Dermis blood vessel endothelial cell (primary cell): ENCODE measurements at places on chromosomes 5 and 9.

- no peak for DNase-seq
Measured at GRCh38 chr5:27639005-27639612, 600.7 kb upstream of the CDH9 start.

DNA sequence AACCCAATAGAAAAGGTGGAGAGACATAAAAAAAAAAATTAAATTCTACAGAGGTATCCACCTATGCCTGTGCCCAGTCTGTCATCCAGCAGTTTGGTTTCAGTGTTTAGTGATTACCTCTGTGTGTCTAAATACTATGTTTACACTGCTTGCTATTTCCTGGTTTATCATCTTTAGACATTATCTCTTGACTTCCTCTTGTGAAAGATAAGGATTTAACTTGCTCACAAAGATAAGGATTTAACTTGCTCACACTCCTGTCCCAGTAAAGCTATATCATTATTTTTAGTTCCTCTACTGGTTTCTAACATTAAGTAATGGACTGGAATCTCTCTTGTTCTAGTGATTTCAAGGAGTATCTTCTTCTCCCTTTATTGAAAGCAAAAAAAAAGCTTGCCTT lies 53.9 kb upstream of the ZFR start:
- no peak for DNase-seq

GRCh38 chr9:104750185-104750767 lies 2.8 kb downstream of the NIPSNAP3A start:
- no peak for DNase-seq

- DNase-seq, result no peak
Measured at GRCh38 chr5:42962124-42962523, 78.0 kb downstream of the ANXA2R start.

DNA sequence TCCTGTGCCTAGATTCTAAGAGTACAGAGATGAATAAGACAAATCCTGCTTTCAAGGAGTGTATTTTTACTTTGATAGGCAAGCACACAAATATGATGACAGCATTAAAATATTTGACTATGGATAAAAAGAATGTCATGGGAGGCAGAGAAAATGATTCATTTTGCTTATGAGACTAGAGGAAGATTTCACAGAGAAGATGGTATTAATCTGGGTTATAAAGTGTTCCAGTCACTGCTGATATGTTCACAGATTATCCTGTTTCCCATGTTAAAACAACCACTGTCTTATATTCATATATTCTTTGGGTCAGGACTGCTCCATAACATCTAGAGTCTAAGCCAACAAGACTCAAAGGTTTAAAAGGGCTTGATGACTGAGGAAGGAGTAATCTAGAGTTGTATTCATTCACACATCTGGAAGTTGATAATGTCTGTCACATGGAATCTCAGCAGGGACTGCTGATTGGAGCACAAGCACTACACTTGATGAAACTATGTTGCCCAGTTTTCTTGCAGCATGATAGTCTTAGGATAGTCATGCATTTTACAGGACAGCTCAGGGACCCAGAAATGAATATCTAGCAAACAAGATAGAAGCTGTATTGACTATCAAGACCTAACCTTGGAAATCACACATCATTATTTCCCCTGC lies 79.3 kb downstream of the STARD4 start:
- no peak for DNase-seq

DNA sequence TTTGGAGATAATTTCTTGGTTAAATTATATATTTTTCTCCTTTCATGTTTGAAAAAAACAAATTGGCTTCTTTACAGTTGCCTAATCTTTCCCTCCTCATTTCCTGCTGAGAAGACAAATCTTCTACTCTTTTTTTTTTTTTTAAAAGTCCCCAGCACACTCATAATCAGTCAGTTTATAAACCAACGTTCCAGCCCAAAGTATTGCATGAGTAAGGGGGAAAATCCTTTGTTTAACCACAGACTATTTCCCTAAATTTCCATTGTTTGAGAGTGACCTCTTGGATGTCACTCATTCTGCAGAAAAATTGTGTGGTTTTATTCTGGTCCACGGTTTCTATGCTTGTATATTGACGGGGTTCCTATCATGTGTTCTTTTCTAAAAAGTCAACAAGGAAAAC lies 55.1 kb upstream of the TLR4 start:
- no peak for DNase-seq

- no peak for DNase-seq
Measured at GRCh38 chr9:121150188-121150587, 51.5 kb downstream of the RAB14 start.

DNA sequence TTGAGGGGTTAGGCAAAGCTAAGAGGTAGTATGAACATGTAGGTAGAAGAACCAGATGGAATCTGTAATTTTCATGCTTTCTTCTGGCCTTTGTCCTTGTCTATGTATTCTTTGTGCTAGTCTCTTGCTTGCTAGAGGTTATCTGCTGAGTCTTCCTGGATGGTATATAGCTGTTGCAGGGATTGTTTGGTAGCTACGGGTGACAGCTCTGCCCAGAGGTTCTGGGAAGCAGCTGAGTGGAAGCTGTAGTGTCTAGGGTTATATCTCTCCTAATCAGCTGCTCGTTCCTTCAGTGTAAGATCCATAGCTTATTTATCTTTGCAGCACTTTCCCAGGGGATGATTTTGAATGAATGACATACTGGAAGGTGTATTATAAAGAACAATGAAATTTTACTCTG lies 100.3 kb downstream of the ATG10 start:
- no peak for DNase-seq

DNA sequence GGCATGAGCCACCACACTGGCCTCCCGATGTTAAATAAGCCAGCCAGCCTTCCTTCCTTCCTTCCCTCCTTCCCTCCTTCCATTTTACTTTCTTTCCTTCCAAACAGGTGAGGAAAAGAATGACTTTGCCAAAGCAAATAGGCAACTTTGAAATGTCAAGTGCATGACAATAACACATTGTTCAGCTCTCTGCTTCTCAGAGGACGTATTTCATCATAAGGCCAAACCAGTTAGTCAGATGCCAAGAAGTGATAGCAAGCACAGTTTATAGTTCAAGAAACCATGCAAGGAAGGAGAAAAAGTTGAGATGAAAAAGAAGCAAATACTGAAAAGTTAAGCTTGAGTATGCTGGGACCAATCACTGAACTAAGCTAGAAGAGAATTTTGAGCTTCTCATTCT lies 29.5 kb downstream of the POU4F3 start:
- DNase-seq, result no peak

DNA sequence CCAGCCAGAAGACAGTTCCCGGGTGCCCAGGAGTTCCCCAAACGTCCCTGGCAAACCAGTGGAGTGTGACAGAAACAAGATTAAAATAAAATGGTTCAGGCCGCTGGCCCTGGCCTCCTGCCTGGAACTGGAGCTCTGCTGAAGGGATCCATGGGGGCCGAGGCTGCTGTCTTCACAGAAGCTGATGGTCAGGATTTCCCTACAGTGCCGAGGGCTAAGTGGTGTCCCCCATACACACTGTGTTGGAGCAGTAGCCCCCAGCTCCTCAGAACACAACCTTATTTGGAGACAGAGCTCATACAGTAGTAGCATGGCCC lies 55.9 kb downstream of the MRPL36 start:
- DNase-seq, result no peak

GRCh38 chr9:112809351-112809848 lies 58.8 kb downstream of the SNX30 start:
- DNase-seq, result no peak

GRCh38 chr9:70085241-70085640 lies 41.6 kb downstream of the MAMDC2 start:
- DNase-seq, result peak; percentile 60

- DNase-seq, result peak; percentile 30
Measured at GRCh38 chr5:102865171-102865509, 110.0 kb downstream of the PAM start.

- no peak for DNase-seq
Measured at GRCh38 chr5:60829490-60830266, 14.4 kb downstream of the ELOVL7 start.

DNA sequence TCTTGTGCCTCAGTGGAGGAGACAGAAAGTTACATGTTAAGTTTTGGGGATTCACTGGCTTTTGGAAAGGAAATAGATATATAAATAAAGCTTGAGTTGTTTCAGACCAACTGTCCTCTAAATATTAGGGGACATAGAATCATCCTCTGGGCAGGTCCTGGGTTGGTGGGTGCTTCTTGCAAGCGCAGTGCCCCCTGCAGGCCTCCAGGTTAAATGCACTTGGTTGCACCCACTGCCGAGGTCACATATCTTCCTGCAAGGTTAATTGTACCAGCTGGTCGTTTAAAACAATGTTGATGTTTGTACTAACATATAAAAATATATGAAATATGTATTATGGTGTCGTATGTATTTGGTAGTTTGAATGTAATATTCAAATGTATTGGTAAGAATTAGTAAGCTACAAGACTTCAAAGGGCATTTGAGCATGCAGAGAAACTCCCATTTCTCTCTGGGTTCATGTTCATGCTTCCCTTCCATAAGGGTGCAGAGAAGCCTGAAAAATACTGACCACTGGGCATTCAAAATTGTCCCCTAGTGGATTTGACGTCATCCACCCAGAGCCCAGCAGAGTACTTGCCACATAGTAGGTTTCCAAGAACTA lies 87.0 kb downstream of the ZNF618 start:
- peak; percentile 85 for DNase-seq

DNA sequence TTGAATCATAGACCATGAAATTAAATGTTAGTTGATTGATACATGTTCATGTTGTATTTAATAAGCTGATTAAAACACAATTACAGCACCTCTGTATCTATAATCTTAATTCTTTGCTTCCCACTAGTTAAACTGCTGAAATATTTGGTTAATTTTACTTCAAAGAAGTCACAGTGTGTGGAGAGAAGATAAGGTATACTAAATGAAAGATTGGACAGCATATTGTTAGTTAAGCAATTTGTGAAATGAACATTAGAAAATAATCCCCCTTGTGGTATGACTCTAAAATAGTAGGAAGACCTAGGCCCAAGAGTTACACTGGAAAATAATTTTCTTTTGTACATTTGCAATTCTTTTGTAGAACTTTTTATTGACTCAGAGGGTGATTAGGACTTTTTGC lies 30.3 kb downstream of the MAN2A1 start:
- no peak for DNase-seq

DNA sequence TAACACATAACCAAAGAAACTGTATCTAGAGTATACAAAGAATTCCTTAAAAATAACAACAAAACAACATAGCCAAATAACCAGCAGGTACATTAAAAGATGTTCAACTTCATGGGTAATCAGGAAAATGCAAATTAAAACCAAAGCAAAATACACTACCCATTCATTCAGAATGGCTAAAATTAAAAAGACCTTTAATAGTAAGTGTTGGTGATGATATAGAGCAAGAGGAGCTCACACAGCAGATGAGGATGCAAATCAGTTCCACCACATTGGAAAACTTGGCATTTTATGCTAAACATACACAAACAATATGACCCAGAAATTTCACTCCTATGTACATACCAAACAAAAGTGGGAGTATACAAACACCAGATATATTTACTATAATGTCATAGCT lies 97.8 kb downstream of the DENND1A start:
- DNase-seq, result no peak

DNA sequence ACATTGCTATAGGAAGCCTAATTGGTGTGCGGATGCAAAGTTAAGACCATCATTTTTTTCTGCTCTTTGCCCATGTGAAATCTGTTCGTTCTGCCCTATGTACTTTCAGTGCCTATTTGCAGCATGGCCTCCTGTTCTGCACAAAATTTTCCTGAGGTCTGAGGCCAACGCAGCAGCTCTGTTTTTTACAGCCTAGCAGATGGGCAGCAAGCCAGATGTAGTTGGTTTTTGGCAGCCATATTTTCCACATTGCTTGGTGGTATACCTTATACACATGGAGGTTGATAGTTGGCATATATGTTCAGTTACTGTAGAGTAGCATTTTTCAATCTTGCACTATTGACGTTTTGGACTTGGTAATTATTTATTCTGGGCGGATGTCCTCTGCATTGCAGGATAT lies 133.5 kb upstream of the MRPS30 start:
- no peak for DNase-seq

- no peak for DNase-seq
Measured at GRCh38 chr5:129748913-129749880, 1.3 kb downstream of the MINAR2 start.

DNA sequence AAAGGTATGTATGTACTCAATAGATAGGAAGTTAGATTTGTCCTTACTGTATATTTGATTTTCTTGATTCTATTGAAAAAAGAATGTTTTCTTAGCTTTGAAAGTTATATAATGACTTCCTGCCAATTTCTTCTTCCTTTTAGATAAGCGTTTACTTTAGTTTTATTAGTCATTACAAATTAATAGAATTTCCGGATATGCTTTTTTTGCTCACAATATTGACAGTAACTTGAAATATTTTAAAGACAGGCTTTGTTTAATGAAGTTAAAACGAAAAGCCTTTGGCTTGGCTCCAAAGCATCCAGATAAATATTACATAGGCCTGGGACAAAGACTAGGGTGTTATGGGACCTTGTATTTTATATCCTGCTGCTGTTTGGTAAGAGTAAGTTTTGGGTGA lies 49.5 kb downstream of the CWC27 start:
- DNase-seq, result peak; percentile 52

DNA sequence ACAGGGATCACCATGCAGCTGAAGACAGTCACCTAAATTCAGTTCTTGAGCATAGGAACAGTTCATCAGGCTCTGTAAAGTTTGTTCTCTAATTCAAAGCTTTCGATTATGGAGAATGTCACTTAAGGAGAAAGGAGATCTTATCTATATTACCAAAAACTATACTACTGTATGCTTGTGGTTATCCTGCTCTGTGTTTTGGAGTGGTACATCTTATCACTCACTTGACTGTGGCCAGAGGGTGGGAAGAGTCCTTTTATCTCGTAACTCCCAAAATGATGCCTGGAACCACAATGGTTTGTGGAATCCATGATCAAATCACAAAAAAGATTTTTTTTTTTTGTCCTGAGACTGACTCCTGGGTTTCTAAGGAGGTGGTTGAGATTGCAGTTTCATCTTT lies 230.7 kb downstream of the COMMD10 start:
- DNase-seq, result no peak

DNA sequence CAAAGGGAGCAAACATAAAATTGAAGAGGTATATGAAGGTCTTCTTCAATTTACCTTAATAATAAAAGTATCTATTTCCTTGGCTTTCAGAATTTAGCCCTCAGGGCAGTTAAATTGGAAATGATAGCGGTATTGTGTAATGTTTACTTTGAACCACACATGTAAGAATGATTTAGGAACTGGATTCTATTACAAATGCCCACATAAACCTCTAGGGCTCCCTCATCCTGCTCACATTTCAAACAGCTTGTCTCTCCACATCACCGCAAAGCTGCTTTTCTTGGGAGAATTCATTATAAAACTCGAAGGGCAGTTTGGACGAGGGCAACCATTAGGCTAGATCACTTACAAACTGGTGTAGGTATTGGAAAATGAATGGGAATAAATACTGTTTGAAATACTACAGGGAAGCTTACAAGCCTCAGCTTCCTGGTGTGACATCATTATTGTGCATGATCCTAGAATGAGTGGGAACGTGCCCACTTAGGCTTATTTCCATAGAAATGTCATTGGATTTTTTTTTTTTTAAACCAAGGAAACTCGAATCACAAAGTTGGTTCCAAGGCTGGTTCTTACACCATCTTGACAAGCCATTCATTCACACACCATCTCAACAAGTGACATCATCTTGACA lies 47.3 kb downstream of the MTRR start:
- DNase-seq, result no peak
